Urinary bladder (tissue), 4 donors: ENCODE measurements at places on chromosomes 6 and 20. TPM values are rescaled to one million over a fixed set of nuclear protein-coding genes. Genes with fewer than 3 reads are reported as not detected.

DNA sequence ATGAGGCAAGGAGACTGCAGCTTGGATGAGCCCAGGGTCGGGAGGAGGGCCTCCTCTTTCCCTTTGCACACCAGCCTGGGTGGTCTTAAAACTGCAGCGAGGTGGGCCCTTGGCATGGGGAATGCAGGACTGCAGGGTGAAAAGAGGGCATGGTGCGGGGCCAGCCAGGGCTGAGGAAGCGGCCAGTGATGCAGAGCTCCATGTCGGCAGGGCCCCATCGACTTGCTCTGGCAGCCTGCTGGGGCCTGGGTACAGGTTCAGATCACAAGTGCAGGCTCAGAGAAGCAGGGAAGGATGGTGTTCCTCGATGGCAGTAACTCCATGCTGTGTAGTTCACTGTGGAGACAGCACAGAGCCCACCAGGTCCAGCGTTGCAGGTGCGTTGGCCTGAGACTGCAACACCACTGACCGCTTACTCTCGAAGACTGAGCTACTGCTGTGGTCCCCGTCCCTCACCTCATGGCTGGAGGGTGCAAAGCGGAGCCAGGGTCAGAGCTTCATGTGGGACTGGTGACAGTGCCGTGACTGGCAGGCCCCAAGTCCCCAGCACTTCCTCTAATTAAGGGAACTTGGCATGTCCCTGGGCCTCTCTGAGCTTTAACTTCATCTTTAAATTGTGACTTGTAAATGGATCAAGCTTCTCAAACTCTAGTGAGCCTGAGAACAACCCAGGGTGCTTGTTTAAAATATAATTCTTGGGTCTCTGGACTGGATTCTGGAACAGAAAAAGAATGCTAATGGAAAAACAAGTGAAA lies 223.2 kb downstream of the SYNDIG1 start:
- no peak for DNase-seq

Gene RAB44
- 0.68 TPM for polyA plus RNA-seq

Gene BEND6
- 3.3 TPM for polyA plus RNA-seq

Gene STXBP5
- 6.8 TPM for polyA plus RNA-seq

GRCh38 chr6:14305624-14306023 lies 188.1 kb downstream of the CD83 start:
- DNase-seq, result no peak
